Neuronal stem cell (in vitro differentiated cells): ENCODE measurements at places on chromosomes 12 and 14.

DNA sequence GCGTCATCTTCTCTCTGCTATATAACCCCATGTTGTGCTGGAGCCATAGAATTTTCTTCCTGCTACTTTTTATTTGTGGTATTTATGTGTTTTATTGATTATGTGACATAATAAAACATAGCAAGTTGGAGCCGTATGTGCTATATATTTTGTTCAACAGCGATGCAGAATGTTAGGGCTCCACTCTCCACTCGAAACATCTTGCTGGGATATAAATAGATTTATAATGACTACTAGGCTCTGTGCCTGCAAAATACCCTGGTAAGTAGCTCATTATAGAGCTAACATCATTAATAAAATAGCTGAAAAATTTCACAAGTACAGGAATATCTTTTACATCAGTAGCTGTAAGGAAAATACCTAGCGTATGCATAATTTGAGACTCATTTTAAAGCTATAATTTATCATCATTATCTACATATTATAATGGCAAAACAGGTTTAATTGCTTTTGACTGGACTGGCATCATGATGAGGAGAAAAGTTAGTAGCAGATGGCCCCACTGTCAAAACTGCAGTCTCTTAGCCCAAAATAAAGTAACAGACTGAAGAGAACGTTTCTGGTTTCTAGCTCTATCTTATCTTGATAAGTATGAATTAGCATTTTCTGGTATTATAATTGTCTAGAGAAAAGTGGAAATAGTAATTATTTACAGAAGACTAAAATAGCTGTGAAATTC, 263.0 kb downstream of the NEDD1 start:
- DNase-seq, result no peak

DNA sequence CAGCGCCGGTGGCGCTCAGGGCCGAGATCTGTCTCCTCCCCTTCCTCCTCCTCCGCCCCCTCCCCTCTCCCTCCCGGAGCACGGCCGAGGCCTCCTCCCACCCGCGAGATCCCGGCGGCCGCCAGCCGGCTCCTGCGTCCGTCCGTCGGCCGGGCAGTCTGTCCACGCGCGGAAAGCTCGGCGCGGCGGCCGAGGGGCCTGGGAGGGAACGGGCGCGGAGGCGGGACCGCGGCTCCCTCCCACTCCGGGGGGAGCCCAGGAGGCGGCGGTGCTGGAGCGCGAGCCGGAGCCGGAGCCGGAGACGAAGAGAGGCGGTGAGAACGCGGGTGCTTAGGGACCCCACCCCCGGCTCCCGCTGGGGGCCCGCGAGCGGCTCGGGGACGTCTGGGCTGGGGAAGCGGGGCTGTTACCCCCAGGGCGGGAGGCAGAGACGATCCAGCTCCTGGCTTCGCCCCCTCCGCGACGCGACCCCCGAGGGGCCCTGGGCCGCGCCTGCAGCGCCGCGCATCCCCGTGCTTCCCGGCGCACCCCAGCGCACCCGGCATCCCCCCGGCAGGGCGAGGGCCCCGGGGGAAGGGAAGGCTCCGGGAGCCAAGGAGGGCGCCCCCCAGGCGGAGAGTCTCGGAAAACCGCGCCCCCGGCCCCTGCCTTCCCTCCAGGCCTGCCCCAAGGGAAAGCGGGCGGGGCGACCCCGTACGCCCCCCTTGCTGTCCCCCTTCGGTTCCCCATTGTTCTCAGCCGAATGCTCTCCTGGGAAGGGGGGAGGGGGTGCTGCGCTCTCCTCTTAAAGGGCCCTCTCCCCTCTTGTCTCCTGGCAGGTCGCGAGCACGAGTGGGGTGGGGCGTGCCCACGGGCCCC, at the start of gene DTX1:
TSS of gene DTX1 (plus strand) at position 100 of the 858 bp plus-strand sequence. CDS start 1,463 bp downstream, outside the sequence.
- no peak for DNase-seq

DNA sequence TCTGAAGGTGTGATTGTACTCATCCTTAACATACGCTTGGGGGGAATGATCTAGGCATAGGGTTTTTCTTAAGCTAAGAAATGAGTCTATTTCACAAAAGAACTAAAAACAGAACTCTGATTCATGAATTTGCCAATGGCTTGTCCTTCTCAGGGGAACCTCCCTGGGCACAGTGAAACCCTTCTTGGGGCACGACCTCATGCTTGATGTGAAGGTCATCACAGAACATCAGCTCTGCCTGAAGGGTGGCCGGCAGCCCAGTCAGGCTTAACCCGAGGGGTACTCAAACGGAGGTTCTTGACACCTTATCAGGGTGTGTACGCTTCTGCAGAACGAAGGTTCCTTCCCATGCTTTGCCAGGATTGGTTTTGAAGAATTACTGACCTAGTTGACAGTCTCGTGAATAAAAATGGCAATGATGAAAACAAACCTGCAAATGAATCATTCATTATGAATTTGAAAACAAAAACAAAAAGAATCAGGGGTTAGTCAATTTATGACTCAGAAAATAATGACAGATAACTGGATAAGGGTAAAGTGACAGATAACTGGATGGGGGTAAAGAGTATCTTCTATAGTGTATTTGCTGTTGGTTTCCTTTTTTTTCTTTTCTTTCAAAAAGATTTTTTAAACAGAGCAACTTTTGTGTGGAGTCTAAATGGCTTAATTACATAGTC, 86.4 kb downstream of the GALNT8 start:
- no peak for DNase-seq

GRCh38 chr12:71972441-71973074, 33.9 kb downstream of the TPH2 start:
- DNase-seq, result no peak

GRCh38 chr12:109981311-109981710, 14.9 kb downstream of the GIT2 start:
- DNase-seq, result no peak
